Stimulated activated CD4-positive, alpha-beta T cell treated with anti-CD3 and anti-CD28 coated beads, Interleukin-1b, Interleukin-23, amount 100 ng/mL, for 1 hour (primary cell): ENCODE measurements at places on chromosomes 1 and 21.

DNA sequence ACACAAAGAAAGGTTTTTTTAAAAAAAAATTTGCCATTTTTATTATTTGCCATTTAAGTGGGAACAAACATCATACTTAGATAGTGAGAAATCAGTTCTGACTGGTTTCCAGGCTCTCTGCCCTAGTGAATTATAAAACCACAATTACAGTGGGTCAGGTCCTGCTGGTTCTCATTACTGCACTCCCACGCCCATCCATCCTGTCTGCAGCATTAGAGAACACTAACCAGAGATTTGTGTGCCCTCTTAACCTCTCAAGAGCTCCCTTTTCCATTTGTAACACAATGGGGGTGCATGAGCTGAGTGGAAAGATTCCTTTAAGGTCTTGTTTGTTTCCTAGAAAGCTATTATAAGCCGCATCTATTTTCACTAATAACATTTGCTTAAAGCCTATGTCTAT lies 489.3 kb downstream of the AMY1C start:
- DNase-seq: no peak

- no peak for DNase-seq
Observed at GRCh38 chr1:10450156-10450814, 454 bp downstream of the CORT start.

- no peak for DNase-seq
Observed at GRCh38 chr21:25563361-25564116, 43.7 kb downstream of the MRPL39 start.

- no peak for DNase-seq
Observed at GRCh38 chr1:237772009-237772408, 118.7 kb downstream of the ZP4 start.

DNA sequence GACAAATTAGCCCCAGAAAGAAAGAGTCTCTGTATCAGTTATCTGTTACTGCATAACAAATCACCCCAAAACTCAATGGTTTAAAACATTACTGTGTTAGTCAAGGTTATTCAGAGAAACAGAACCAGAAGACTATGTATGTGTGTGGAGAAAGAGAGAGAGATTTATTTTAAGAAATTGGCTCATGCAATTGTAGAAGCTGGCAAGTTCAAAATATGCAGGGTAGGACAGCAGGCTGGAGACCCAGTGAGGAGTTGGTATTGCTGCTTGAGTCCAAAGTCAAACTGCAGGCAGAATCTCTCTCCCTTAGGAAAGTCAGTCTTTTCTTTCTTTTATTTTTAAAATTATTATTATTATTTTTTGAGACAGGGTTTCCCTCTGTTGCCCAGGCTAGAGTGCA lies 50.2 kb upstream of the TNR start:
- no peak for DNase-seq

DNA sequence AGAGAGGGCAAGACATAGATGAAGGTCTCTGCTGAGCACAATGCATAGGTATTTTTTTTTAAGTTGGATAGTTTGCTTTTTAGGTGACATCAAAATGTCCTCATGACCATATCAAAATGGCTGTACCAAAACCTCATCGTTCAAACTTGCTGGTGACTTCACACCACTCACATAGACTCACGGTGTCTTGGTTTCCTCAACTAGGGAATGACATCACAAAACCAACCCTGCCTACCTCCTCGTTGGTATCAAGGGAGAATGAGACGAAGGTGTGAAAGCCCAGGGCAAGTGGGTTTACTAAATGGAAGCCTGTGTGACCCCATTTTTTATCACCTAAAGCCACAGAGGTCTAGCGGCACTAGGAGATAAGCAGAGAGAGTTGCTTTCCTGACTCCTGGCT lies 1.6 kb downstream of the PIGR start:
- DNase-seq: no peak

DNA sequence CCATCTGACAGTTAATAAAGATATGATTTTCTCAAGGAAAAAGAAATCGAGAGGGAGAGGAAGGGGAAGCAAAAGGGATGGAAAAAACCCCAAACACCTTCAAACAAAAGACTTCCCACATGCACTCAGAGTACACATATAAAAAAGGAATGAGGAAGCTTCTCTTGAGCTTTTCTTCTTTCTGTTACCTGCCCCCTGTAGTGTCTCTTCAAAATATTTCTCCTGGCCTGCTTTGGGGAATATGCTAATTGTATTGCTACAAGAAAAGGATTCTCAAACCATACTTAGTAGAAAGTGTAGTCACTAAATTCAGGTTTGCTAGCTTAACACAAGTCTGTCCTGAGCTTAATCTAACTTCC lies 58.7 kb downstream of the KIF14 start:
- no peak for DNase-seq

- no peak for DNase-seq
Observed at GRCh38 chr1:77834771-77835334, 53.6 kb upstream of the NEXN start.

- DNase-seq: no peak
Observed at GRCh38 chr1:58979677-58980076, 195.8 kb upstream of the JUN start.

- no peak for DNase-seq
Observed at GRCh38 chr1:215526147-215526845, 40.8 kb upstream of the KCTD3 start.

GRCh38 chr1:4838231-4838630 lies 183.8 kb downstream of the AJAP1 start:
- no peak for DNase-seq

- no peak for DNase-seq
Observed at GRCh38 chr21:46661211-46661625, 25.7 kb downstream of the PRMT2 start.

DNA sequence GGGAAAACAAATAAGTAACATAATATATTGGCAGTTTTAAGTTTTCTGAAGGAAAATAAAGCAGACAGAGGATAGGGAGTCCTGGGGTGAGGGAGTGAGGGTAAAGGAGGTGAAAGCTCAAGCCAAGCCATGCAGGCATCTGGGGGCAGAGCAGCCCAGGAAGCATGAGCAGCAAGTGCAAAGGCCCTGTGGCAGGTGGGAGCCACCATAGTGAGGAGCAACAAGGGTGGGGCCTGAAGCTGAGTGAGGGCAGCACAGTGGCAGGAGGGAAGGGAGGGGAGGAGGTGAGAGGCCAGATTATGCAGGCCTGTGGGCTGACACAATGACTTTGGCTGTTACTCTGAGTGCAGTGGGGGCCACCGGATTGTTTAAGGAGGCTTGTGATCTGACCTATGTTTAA lies 138.8 kb upstream of the TNR start:
- DNase-seq: no peak

DNA sequence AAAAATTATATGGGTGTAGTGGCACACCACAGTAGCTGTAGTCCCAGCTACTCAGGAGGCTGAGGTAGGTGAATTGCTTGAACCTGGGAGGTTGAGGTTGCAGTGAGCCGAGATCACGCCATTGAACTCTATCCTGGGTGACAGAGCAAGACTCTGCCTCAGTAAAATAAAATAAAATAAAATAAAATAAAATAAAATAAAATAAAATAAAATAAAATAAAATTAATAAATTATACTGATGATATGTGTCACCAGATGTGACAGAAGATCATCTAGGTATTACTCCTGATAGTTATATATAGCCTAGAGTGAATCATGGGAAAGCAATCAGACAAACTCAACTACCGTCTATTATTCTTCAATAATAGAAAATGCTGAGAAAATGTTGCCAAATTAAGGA lies 972.5 kb downstream of the MRPL39 start:
- no peak for DNase-seq

DNA sequence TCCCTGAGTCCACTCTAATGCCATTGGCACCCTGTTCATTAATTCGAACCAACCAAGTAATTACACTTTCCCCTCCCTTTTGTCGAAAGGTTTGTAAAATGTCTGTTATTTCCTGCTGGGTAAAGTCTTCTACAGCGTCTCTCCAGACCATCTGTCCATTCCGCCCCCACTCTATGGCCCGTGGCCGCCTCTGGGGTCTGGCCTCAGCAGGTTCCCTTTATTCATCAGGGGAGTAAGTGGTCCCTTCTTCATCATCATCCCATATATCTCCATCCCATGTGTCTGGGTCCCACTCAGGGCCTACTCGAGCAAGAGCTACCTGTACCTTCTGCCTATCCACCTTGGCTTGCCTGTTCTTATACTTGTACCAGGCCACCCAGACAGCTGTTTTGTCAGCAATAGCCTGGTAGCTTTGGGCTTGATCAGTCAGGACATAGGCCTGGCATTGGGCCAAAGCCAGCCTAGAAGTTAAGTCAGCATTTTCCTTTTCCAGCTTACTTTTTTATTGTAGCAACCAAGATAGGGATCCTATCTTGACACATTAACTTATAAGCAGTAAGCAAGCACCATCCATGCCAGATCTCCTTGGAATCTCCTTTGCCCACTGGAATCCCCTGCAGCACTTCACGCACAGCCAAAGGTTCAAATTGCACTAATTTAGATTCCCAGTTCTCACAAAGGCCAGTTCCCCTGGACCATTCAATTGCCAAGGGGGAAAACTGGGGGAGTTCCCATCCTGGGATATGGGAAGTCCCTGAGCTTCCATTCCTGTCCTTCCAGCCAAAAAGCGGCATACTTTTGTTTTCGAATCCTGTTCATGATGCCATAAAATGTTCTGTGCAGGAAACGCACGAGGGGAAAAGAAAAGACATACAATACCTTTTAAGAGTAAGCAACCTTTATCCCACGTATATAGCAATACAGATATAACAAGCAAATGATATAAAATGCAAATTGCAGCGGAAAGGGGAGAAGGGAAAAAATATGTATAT lies 6.6 kb upstream of the STUM start:
- DNase-seq: no peak

- no peak for DNase-seq
Observed at GRCh38 chr1:11598461-11598860, 55.8 kb downstream of the FBXO2 start.

- DNase-seq: no peak
Observed at GRCh38 chr1:1567891-1568291, 6.8 kb downstream of the SSU72 start.

GRCh38 chr1:117362986-117363385 lies 4.3 kb upstream of the MAN1A2 start:
- no peak for DNase-seq

GRCh38 chr1:172801771-172802322 lies 142.9 kb downstream of the FASLG start:
- no peak for DNase-seq

- DNase-seq: peak; percentile 43
Observed at GRCh38 chr21:42233067-42233961, 14.4 kb downstream of the ABCG1 start.

DNA sequence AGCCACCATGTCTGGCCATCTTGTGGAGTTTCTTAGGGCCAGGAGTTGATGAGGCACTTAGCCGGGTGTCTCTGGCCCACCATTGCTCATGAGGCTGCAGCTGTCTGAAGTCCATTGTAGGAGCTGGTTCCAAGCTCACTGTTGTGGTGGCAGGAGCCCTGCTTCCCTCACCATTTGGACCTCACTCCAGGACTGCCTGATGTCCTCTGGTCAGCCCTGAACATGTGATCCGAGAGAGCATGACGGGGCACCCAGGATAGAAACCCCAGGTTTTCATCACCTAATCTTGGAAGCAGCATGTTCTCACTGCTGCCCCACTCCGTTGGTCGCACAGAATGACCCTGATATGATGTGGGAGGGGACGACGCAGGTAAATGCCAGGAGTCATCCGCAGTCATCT lies 56.2 kb upstream of the FAM3B start:
- DNase-seq: no peak

GRCh38 chr1:37673920-37674319 lies 18.4 kb upstream of the CDCA8 start:
- DNase-seq: no peak

DNA sequence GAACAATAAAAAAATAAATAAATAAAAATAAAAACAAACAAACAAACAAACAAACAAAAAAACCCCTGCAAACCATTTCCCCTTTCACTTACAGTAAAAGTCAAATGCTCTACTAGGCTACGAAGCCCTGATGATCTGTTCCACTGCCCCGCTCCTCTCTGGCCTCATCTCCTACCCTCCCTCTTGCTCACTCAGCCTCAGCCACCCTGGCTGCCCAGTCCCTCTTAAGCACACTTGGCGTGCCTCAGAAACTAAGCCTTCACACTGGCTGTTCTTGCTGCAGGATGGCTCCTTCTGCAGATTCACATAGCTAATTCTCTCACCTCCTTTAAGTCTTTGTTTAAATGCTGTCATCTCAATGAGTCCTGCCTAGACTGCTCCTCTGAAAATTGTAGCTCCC lies 30.8 kb upstream of the UHMK1 start:
- no peak for DNase-seq

GRCh38 chr1:91751275-91751674 lies 134.7 kb downstream of the TGFBR3 start:
- DNase-seq: no peak

DNA sequence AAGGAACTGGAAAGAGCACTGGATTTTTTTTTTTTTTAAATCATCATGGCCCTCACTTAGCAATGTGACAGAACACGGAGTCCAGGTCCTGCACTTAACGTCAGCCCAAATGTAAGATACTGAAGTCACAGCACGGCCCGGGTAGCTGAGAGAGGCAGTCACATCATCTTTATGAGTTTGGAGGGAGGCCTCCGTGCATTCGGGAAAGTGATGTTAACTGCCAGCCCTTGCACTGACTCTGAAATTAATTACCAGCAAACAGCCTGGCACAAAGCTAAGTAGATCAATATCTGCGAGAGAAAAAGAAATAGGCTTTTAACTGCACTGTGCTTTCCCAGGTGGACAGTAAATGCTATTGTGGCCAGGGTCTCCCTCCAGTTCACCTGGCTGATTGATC lies 109.5 kb upstream of the ADAR start:
- DNase-seq: no peak

GRCh38 chr21:38267136-38267755 lies 10.5 kb downstream of the KCNJ15 start:
- DNase-seq: no peak

- DNase-seq: no peak
Observed at GRCh38 chr21:42388740-42389448, 7.0 kb downstream of the TMPRSS3 start.

- DNase-seq: no peak
Observed at GRCh38 chr1:20308569-20308968, 17.9 kb downstream of the VWA5B1 start.

DNA sequence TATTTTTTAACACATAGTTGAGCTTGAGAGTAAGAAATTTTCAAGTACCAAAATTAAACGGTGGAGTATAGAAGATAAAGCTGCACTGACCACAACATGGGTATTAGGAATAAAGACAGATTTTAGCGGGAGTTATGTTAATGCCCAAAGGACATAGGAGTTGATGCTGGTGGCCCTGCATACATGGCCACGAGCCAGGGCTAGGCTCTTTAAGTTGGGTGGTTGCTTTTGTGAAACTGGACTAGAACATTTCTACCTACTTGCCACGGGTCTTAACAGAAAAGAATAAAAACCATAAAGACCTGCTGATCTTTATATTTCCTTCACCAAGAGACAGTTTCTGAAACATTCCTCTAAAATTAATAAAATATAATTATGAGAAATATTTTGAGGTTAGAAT lies 14.9 kb downstream of the EDEM3 start:
- no peak for DNase-seq
